ENCODE measurements at places on chromosomes 6 and 20.
A peak's percentile ranks its signal among the peaks of the same experiment; 100 is the strongest.

- no peak for DNase-seq
Observed at GRCh38 chr20:5780846-5781217, 30.6 kb downstream of the SHLD1 start.

GRCh38 chr20:24523661-24524060 is 54.2 kb downstream of the SYNDIG1 start:
- DNase-seq: no peak

DNA sequence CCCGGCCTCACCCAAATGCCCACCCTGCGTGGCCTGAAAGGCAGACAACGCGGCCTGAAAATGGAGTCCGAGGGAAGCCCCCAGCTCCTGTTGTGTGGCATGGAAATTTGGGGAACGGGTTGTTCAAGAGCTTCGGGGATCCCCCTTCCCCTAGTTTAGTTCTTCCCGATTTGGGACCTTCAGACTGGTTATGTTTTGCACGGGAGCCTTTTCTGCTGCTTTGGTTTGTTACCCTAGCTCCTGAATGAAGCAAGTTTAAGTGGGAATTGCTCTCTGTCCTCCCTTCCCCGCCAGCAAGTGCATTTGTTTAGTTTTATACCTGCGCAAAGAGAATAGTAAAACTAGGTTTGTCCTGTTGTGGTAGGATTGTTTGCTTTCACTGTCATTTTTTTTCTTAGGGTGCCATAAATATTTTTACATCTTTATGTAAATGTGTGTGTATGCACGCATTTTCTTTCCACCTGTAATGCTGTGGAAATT is 604 bp downstream of the SH3BGRL2 start:
- DNase-seq: no peak

GRCh38 chr6:106466211-106466610 is 105.7 kb downstream of the CRYBG1 start:
- DNase-seq: no peak

GRCh38 chr6:33163540-33163939 is 28.7 kb downstream of the COL11A2 start:
- DNase-seq: no peak

- DNase-seq: no peak
Observed at GRCh38 chr20:58571693-58572427, 56.7 kb upstream of the APCDD1L start.

- DNase-seq: peak; percentile 23
Observed at GRCh38 chr6:87832025-87832825, 130.2 kb upstream of the AKIRIN2 start.
